Central memory CD8-positive, alpha-beta T cell (primary cell): ENCODE measurements at places on chromosomes 12 and 14.

DNA sequence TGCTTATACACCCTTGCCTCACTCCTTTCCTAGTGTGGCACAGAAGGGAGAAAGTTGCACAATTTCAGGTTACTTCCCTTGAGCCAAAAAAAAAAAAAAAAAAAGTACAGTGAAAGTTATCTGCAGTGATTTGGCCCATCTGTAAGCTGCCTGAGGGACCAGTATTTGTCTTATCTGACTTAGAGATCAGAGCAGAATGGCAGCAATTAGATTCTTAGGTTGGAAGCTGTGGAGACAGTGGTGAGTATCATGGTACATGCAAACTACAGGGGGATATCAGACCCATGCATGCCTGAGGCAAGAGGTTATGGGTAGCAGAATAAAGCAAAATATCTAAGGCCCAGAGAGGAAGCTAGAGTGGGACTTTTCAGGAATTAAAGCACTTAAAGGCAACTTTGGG, 1070.7 kb upstream of the NOVA1 start:
- H3K36me3 ChIP-seq, result no peaks in the 10 kb centered on the region
- H3K27me3 ChIP-seq, result no peaks in the 10 kb centered on the region
- H3K4me3 ChIP-seq, result no peak overlapping the region
- no peak overlapping the region for H3K27ac ChIP-seq

DNA sequence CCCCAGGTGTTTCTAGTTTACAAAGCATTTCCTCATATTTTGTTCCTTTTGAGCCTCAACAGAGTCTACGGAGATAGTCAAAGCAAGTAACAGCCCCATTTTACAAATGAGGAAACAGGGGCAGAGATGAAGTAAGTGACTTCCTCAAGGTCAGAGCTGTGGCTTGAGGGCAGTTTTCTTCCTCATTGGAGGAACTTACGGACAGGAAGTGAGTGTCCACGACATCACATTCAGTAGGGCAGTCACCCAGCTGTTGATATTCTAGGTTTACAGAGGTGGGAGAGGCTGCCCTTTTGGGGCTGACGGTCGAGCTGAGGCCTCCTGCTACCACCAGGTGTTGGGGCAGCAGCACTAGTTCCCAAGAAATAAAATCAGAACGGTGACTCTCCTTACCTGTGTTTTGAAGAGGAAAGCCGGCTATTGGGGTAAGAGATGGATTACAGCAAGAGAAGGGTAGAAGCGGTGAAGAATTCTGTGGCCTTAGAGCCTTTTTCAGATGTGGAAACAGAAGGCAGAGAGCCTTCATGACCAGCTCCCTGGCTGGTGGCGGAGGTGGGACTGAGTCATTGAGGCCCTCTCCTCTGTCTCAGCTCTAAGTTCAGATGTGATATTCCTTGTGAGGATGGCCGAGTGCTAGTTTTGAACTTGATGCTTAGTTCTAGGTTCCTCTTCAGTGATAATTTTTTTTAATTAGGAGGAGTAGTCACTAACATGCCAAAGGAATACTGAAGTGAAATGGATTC, 41.7 kb downstream of the SUSD6 start:
- H3K4me3 ChIP-seq, result peak overlapping the region; percentile 40
- H3K4me1 ChIP-seq, result peaks cover 78% of the 10 kb centered on the region
- DNase-seq, result no peak
- peaks cover 8% of the 10 kb centered on the region for H3K36me3 ChIP-seq
- peak overlapping the region; percentile 35 for H3K27ac ChIP-seq

- no peaks in the 10 kb centered on the region for H3K4me1 ChIP-seq
- H3K36me3 ChIP-seq, result no peaks in the 10 kb centered on the region
- DNase-seq, result no peak
- H3K27ac ChIP-seq, result no peak overlapping the region
These were observed 21.0 kb upstream of the FAIM2 start for GRCh38 chr12:49924628-49925246.

DNA sequence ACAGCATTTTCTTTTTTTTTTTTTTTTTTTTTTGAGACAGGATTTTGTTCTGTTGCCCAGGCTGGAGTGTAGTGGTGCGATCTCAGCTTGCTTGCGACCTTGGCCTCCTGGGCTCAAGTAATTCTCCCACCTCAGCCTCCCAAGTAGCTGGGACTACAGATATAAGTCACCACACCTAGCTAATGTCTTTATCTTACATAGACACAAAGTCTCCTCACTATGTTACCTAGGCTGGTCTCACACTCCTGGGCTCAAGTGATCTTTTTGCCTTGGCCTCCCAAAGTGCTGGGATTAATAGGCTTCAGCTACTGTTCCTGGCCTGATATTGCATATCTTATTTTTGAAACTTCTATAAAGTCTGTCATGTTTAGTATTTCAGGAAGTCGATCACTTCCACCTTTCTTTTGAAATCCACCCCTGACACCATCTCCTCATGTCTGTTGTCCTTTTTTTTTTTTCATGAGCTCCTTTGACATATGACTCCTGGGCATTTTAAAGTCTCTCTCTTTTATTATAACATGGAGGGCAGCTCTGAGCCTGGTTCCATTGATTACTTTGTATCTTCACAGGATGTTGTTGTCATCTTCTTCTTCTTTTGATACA, 5.9 kb upstream of the A2ML1 start:
- no peaks in the 10 kb centered on the region for H3K27me3 ChIP-seq
- H3K4me3 ChIP-seq, result no peak overlapping the region
- H3K36me3 ChIP-seq, result peaks cover 2% of the 10 kb centered on the region
- no peak overlapping the region for H3K27ac ChIP-seq

DNA sequence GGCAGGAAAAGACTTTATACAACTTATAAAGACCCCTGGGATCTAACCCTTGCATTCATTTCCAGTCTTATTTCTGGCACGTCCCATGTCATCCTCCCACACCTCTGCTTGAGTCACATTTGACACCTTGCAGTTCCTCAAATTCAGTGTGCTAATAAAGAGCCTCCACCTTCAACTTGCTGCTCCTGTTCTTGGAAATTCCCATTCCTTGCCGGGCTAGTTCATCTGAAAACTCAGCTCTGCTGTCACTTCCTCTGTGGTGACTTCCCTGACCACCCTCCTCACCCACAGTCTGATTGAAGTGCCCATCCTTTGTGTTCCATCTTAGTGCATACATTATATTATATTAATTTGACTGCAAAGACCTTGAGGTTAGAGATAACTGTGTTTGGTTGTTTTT, 37.4 kb upstream of the PSMA6 start:
- peak overlapping the region; percentile 15 for H3K27ac ChIP-seq
- peaks cover 7% of the 10 kb centered on the region for H3K4me1 ChIP-seq
- no peak overlapping the region for H3K4me3 ChIP-seq
- DNase-seq, result no peak
- H3K27me3 ChIP-seq, result no peaks in the 10 kb centered on the region
